Fibroblast of upper back skin (primary cell): ENCODE measurements at places on chromosomes 5 and 9.

GRCh38 chr9:693201-694091, 148.1 kb upstream of the DMRT1 start:
- peak; percentile 90 for DNase-seq

- DNase-seq, result no peak
Measured at GRCh38 chr5:160260006-160260775, 30.9 kb downstream of the FABP6 start.

DNA sequence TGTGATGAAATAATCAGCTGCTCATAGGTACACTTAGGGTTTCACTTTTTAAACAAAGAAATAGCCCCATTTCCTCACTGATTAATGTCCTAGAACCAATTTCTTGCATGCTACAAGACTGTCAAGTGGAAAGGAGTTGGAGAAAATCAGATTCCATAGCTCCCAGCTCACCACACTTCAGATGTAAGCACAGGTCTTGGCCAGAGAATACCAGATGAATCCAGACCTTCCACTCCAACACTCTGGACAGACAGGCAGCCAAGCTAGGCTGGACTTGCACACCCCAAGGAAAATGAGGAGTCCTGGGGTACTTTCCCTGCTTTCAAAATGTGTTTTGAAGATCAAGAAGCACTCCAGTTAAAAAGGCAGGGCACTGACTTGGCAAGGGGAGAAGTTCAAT, 68.5 kb downstream of the KLHL3 start:
- DNase-seq, result no peak

GRCh38 chr9:35847792-35848572, 19.0 kb downstream of the TMEM8B start:
- peak; percentile 83 for DNase-seq

DNA sequence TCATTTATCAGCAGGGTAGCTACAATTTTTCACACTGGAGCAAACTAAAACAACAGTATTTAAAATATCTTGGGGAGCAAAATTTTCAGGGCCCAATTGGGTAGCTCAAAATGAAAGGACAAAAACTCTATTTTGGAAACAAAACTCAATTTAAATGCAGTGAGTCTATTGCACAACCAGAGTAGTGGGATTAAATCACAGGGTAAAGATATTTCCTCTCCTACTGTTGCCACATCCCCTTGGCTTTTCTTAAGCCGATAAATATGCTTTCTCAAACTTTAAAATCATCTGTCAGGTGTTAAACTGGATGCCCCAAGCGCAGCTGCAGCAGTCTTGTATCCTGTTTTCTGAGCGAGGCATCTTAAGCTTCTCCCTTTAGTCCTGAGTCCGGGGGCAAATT, 1474.3 kb upstream of the CDH9 start:
- no peak for DNase-seq
